ENCODE measurements at places on chromosomes 12 and 14. TPM values are rescaled to one million over a fixed set of nuclear protein-coding genes. Genes with fewer than 3 reads are reported as not detected.

- peaks cover 3% of the 10 kb centered on the region for H3K27me3 ChIP-seq
- no peak overlapping the region for H3K4me3 ChIP-seq
- no peak overlapping the region for H3K27ac ChIP-seq
- H3K36me3 ChIP-seq, result peaks cover 30% of the 10 kb centered on the region
- DNase-seq, result no peak
These were observed 87.0 kb downstream of the ACTN1 start for GRCh38 chr14:68891851-68892660.

DNA sequence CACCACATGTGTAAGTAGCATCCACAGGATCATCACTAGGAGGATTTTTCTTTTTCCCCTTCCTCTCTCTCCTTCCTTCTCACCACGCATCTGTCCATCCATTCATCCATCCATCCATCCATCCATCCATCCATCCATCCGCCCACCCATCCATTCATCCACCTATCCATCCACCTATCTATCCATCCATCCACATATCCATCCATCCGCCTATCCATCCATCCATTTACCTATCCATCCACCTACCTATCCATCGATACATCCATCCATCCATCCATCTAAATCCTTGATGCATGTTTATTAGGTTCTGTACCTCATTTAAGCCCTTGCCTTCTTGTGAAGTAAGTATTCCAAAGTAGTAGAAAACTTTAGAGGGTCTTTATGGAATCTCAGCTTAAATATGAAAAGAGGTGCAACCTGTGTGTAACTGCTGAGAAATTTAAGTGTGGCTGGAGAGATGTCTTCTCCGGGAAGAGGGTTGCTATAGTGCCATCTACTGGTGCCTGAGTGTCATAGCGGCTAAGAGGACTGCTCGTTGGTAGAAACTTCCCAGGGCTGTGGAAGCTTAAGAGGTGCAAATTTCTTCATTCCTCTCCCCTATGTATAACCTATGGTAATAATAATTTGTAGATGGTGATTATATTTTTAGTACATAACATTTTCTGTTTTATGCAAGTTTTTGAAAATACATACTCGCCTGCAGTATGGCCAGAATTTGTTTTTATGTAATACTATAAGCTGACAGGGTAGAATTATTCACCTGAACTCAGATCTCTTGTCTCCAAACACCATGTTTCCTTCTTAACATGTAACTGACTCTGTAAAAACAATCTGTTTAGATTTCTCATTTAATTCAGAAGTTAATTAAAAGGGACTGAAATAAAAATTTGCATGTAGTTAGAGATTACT, 46.0 kb downstream of the MYO1H start:
- H3K4me3 ChIP-seq, result no peak overlapping the region
- peak; percentile 13 for DNase-seq
- H3K27me3 ChIP-seq, result no peaks in the 10 kb centered on the region
- H3K27ac ChIP-seq, result no peak overlapping the region
- H3K36me3 ChIP-seq, result no peaks in the 10 kb centered on the region

- H3K27ac ChIP-seq, result peak overlapping the region; percentile 90
- no peak for DNase-seq
- H3K27me3 ChIP-seq, result no peaks in the 10 kb centered on the region
- peaks cover 16% of the 10 kb centered on the region for H3K4me1 ChIP-seq
- no peaks in the 10 kb centered on the region for H3K36me3 ChIP-seq
These were observed 13.0 kb upstream of the LRRC23 start for GRCh38 chr12:6891646-6892001.

GRCh38 chr12:41174602-41175001, 13.5 kb upstream of the PDZRN4 start:
- no peaks in the 10 kb centered on the region for H3K27me3 ChIP-seq
- DNase-seq, result no peak
- H3K4me1 ChIP-seq, result no peaks in the 10 kb centered on the region
- no peaks in the 10 kb centered on the region for H3K36me3 ChIP-seq
- H3K4me3 ChIP-seq, result no peak overlapping the region

The CISTR gene
- not detected for total RNA-seq

Measured in T-cell (primary cell).